ENCODE measurements at places on chromosomes 6 and 20.

- DNase-seq = no peak
Measured at GRCh38 chr6:50925981-50926380, 107.3 kb downstream of the TFAP2B start.

GRCh38 chr6:119234457-119234856, 115.1 kb downstream of the MAN1A1 start:
- DNase-seq = no peak

GRCh38 chr6:14765106-14765505, 480.8 kb upstream of the JARID2 start:
- no peak for DNase-seq

- peak; percentile 15 for DNase-seq
Measured at GRCh38 chr6:69232008-69232407, 564.8 kb downstream of the LMBRD1 start.

Data from NCI-H774 (cell line).